Stimulated activated CD4-positive, alpha-beta T cell treated with anti-CD3 and anti-CD28 coated beads, Interleukin-4, amount 100 ng/mL, for 24 hours (primary cell): ENCODE measurements at places on chromosomes 3 and 15.

GRCh38 chr15:70762469-70763119 lies 764 bp downstream of the UACA start:
- DNase-seq = no peak

- peak; percentile 20 for DNase-seq
Measured at GRCh38 chr3:17412950-17413530, 329.4 kb downstream of the TBC1D5 start.

- DNase-seq = peak; percentile 36
Measured at GRCh38 chr15:80977627-80978036, 12.0 kb downstream of the MESD start.

DNA sequence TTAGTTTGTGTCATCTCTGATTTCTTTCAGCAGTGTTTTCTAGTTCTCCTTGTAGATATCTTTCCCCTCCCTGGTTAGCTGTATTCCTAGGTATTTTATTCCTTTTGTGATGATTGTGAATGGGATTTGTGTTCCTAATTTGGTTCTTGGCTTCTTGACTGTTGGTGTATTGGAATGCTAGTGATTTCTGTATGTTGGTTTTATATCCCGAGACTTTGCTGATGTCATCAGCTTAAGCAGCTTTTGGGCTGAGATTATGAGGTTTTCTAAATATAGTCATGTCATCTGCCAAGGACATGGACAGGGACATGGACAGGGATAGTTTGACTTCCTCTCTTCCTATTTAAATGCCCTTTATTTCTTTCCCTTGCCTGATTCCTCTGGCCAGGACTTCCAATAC lies 35.8 kb downstream of the MYO9A start:
- no peak for DNase-seq

- no peak for DNase-seq
Measured at GRCh38 chr3:130748981-130749380, 2.4 kb upstream of the PIK3R4 start.

DNA sequence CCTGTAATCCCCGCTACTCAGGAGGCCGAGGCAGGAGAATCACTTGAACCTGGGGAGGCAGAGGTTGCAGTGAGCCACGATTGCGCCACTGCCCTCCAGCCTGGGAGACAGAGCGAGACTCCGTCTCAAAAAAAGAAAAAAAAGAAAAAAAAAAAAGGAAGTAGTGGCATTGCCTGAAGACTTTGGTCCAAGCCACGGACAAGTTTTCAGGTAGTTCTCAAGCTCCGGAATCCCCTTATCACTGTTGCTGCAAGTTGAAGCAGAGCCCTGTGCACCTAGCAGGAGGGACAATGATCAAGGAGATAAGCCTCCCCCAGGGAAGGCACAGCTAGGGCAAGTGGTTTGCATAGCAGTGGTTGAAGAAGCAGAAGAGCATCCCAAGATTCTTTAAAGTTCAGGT lies 97.6 kb downstream of the MEX3B start:
- no peak for DNase-seq

- DNase-seq = no peak
Measured at GRCh38 chr3:176479248-176479647, 718.0 kb downstream of the TBL1XR1 start.

GRCh38 chr3:145798696-145799537 lies 362.1 kb downstream of the PLOD2 start:
- DNase-seq = no peak

DNA sequence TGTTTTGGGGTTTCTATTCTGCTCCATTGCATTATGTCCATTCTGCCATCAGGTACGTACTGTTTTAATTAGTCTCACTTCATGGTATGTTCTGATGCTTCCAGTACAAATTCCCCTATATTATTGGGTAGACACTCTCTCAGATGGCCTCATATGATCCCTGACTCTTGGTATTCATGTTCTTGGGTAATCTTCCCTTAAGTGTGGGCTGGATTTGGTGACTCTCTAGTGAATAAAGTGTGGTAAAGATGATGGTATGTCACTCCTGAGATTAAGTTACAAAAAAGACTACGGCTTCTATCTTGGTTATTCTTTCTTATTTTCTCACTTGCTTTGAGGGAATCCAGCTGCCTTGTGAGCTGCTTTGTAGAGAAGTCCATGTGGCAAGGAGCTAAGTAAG lies 89.6 kb upstream of the TBC1D5 start:
- DNase-seq = no peak

DNA sequence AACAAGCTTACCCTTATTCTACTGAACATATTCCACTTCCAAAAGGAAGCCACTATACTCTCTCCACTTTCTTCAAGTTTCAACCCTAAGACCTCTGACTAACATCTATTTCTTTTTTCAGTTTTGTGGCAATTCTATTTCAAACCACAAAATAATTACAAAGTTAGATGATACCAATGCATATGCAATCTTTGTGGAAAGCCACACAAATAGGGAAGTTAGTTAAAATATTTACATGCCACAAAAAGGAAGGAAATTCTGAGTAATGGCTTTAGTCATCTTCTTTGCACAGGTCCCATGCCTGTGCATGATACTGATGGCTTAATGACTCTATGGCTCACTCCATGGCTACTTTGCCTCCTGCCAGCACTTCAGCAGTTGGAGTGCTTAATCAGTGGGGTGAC lies 57.0 kb upstream of the MCTP2 start:
- DNase-seq = peak; percentile 11

- DNase-seq = no peak
Measured at GRCh38 chr3:191141728-191142127, 57.3 kb upstream of the OSTN start.

GRCh38 chr15:36469311-36469966 lies 110.0 kb upstream of the CDIN1 start:
- no peak for DNase-seq

DNA sequence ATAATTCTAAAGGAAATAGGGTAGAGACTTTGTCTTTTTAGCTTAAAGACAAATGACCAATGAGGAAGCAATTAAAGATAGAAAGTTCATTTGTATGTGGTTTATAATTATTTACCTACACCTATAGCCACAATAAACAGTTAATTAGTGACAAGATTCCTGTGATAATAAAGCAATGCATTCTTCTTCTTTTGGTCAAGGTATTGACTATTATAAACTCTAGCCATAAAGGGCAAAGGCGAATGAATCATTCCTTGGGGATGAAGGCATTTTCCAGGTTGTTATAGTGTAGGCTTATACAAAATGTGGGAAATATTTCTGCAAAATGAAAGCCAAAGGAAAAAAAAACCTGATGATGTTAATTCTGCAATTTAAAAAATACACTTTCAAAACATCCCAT lies 115.4 kb downstream of the PLD1 start:
- no peak for DNase-seq

DNA sequence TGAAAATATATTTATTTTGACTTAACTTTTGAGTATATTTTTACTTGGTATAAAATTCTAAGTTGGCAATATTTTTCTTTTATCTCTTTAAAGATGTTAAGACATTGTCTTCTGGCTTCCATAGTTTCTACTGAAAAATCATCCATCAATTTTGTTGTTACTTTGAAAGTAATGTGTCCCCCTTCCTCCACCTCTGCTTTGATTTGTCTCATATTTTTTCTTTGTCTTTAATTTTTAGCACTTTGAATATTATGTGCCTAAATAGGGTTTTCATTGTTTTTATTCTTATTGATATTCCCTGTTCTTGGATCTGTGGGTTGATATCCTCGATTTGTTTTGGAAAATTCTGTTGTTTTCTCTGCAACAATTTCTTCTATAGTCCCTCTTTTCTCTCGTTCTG lies 157.4 kb downstream of the CD47 start:
- no peak for DNase-seq

- no peak for DNase-seq
Measured at GRCh38 chr3:153889905-153890334, 231.3 kb upstream of the ARHGEF26 start.

DNA sequence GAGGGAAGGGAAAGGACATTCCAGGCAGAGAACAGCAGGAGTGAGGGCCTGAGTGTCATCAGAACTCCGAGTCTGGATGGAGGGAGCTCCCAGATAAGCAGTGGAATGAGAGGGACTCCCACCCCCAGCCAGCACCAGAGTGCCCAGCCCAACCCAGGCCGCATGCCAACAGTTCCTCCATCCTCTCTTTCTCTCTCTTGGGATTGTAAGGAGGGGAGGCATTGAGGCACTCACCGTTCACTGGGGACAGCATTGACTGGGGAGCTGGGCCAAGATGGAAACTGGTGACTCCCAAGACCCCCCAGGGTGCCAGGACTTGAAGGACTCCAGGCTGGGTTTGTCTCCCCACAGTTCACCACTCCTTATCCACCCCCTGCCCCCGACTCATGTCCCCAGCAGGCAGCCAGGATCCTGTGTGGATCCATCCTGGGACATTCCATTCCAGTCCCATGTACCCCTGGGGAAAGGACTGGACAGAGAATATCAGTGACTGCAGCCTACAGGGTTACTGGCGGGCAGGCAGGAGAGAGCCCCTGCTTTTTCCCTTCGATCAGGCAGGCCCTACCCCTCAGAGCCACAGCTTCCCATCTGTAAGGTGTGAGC lies 15.7 kb downstream of the PTH1R start:
- DNase-seq = no peak

DNA sequence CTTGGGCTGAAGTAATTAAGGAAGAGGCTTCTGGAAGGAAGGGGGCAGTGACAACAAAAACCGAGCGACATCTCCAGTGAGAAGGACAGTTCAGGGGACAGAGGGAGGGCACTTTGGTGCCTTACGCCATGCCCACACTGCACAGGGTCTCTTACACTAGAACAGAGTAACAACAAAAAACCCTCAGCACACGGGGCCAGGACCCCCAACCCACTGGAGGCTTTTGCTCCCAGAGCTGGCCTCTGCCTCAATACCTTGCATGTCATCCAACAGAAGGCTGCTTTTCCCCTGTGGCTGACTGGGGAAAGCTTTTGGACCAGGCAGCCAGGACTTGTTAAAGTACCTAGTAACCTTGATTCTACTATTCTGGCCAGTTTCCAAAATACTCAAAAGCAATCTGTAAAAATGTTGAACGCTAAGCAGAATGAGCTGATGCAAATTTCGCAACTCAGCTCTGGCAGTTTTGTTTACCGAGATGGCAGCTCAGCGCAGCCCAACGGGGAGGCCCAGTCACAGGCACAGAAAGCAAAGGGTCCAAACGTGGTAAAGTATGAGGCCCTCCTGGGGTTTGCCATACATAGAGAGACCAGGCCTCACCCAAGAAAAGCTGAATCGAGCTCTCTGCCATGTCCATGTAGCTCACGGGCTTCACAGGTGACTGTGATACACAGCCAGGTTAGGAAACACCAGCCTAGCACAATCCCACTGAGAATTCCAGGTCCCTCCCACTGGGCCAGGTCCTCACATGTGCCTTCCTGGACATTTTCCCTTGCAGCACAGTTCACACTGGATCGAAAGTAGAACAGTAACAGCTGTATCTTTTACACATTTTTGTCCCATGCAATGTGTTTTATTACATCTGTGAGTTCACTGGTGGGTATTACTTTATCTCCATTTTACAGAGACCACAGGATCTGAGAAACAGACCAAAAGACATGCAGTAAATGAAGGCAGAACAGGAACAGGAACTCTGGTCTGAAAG lies 6.0 kb downstream of the CHCHD4 start:
- DNase-seq = no peak

- DNase-seq = no peak
Measured at GRCh38 chr3:78048698-78049097, 1008.8 kb downstream of the ROBO2 start.

DNA sequence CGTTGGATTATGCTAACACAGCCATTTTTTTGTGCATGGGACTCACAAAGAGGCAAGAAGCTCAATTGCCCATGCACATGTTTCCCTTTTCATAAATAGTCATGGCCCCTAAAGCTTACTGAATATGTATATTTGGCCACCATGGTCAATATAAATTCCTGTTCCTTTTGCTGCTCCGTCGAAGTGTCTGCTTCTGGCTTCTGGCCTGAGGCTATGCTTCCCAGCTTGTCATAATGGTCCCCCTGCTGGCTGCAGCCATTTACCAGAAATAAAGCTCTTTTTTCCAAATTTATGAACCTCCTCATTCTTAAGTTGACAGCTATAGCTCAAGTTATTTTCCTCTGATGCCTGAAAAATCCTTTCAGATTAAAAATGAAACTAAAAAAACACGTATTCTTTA lies 602.1 kb downstream of the VGLL3 start:
- DNase-seq = no peak

DNA sequence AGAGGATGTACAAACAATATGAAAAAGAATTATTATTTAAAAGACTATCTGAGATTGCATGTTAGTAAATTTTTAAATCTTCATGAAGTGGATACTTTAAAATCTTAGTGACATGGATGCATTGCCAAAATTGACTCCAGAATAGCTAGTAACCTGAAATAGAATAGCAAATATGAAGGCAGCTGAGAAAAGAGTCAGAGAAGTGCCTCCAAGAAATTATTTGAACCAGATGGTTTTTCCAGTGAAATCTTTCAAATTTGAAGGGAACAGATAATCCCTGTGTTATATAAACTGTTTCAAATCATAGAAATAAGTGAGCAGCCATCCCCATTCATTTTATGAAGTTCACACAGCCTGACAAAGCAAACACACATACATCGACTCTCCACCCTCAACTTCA lies 29.6 kb downstream of the FSIP1 start:
- no peak for DNase-seq

GRCh38 chr3:179867961-179868360 lies 168.8 kb downstream of the PEX5L start:
- DNase-seq = no peak

GRCh38 chr3:117355566-117355965 lies 646.0 kb downstream of the TUSC7 start:
- DNase-seq = no peak

- DNase-seq = no peak
Measured at GRCh38 chr3:150170852-150171520, 200.3 kb upstream of the PFN2 start.

DNA sequence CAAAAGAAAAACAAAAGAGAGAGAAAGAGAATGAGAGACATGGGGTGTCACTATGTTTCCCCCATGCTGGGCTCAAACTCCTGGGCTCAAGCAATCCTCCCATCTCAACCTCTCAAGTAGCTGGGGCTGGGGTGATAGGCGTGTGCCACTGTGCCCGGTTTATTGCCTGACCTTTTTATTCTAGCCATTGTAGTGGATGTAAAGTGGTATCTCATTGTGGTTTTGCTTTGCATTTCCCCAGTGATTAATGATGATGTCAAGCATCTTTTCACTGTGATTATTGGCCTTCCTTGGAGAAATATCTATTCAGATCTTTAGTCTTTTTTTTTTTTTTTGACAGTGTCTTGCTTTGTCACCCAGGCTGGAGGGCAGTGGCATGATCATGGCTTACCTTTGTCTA lies 37.7 kb upstream of the GK5 start:
- DNase-seq = no peak

DNA sequence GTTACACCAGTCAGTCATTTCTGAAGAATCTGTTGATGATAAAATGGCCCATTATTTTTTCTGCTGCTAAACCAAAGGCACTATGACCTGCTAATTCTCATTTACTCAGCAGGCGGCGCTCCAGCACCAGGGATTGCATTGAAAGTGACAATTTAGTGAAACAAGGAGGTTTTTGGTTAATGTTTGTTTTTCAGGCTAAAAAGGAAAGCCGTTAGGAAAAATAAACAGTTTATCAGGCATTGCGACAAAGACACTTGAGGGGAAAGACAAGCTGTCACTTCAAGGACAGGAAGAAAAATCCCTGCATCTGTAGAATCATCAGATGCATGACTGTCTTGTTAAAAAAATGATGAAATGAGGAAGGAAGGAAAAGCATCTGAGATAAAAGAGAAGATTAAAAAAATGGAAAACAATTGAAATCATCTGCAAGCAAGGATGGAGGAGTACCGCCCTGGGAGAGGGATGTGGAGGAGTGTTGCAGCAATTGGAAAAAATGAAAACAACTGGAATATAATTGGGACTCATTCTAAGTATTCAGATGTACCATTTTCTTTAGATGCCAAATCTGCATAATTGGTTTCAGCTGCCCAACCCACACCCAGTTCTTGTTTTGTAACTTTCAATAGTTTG lies 54.0 kb downstream of the NR1D2 start:
- DNase-seq = peak; percentile 70

GRCh38 chr3:82685761-82686160 lies 924.3 kb upstream of the GBE1 start:
- no peak for DNase-seq
